ENCODE measurements at places on chromosomes 4 and X.

GRCh38 chr4:48752246-48752645, 27.8 kb downstream of the FRYL start:
- no peak for DNase-seq

- no peak for DNase-seq
Measured at GRCh38 chrX:128106630-128107029, 54.4 kb upstream of the ACTRT1 start.

GRCh38 chr4:162684371-162684700, 482.4 kb downstream of the NAF1 start:
- DNase-seq, result no peak

DNA sequence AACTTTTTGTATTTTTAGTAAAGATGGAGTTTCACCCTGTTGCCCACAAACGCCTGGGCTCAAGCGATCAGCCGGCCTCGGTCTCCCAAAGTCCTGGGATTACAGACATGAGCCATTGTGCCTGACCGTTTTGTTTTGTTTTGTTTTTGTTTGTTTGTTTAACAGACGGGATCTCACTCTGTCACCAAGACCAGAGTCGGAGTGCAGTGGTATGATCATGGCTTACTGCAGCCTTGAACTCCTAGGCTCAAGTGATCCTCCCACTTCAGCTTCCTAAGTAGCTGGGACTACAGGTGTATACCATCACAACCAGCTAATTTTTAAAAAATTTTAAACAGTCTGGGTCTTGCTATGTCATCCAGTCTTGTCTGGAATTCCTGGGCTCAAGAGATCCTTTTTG, 53.5 kb downstream of the FNIP2 start:
- DNase-seq, result no peak

- DNase-seq, result no peak
Measured at GRCh38 chr4:3091464-3091863, 17.0 kb downstream of the HTT start.

Data from prostate gland (tissue), 2 donors.